ENCODE measurements at places on chromosomes 7 and 10.

- peak; percentile 66 for DNase-seq
Measured at GRCh38 chr7:108442039-108442568, 14.1 kb downstream of the NRCAM start.

- DNase-seq, result no peak
Measured at GRCh38 chr7:74289659-74290552, 699 bp downstream of the CLIP2 start.

- peak; percentile 49 for DNase-seq
Measured at GRCh38 chr10:8049045-8049864, 5.2 kb upstream of the GATA3 start.

DNA sequence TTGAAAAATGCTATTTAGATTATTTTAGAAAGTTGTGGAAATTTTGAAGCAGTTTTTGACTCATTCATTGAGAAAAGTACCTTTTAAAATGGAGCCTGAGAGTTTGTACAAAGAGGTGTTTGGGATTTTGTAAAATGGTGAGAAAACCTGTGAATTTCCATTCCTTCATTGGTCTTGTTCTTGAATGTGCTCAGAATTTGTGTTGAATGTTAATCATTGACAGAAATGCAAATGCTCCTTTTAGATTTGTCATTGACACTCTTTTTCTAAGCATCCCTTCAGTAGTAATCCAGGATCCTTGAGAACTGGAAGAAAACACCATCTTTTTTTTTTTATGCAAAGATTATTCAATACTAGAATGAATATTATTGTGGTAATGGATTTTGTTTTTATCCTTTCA is 74.8 kb downstream of the LCOR start:
- DNase-seq, result no peak

DNA sequence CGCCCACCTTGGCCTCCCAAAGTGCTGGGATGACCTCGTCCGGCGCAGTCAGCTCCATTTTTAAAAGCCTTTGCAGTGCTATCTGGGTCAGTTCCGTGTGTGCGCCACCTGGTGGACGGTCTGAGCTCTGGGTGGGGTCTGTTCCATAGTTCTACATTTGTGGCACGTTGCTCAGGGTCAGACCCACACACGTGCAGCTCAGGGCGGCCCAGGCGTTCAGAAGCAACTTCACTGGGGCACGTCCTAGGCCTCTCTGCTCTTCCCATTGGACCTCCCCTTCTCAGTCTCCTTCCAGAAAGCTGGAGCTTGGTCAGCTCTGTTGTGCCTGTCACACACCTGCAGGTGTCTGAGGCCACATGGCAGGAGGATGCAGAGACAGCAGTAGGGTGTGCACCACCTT is 137.9 kb downstream of the DNAJB6 start:
- peak; percentile 62 for DNase-seq
